Hepatocyte (in vitro differentiated cells): ENCODE measurements at places on chromosomes 13 and 19. TPM values are rescaled to one million over a fixed set of nuclear protein-coding genes. Genes with fewer than 3 reads are reported as not detected.

The PLPP2 gene
- 17.7 and 20.2 TPM in 2 replicates for polyA plus RNA-seq

The PRR20A gene
- polyA plus RNA-seq: not detected in 2 replicates

The TEX26 gene
- 1.0 and 1.1 TPM in 2 replicates for polyA plus RNA-seq

The SPRED3 gene
- 2.3 and 3.9 TPM in 2 replicates for polyA plus RNA-seq

The CCDC169 gene
- polyA plus RNA-seq: 1.9 and 4.2 TPM in 2 replicates

The ZNF575 gene
- polyA plus RNA-seq: 3.1 and 6.8 TPM in 2 replicates
